Stimulated activated CD8-positive, alpha-beta memory T cell treated with anti-CD3 and anti-CD28 coated beads, Interleukin-15, amount 100 ng/mL, for 4 hours (primary cell): ENCODE measurements at places on chromosomes 6 and 20.

DNA sequence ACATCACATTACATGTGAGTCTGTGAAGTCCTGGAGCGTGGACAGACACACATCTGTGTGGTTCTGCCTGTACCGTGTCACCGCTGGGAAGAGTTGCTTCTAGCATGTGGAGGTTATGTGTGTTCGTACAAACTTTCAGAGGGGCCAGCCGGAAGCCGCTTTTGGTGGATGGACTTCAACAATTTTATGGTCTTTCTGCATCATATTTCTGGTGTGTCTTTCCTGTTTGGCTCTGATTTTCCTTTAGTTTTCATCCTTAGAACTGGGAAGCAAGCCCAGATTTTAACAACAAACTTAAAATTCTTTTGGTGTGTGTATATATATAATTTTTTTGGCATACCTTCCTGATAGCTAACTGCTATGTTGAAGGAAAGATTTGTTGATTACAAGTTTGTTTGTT, 71.2 kb downstream of the TIAM2 start:
- no peak for DNase-seq

GRCh38 chr20:6863798-6864201, 96.3 kb downstream of the BMP2 start:
- DNase-seq, result no peak

DNA sequence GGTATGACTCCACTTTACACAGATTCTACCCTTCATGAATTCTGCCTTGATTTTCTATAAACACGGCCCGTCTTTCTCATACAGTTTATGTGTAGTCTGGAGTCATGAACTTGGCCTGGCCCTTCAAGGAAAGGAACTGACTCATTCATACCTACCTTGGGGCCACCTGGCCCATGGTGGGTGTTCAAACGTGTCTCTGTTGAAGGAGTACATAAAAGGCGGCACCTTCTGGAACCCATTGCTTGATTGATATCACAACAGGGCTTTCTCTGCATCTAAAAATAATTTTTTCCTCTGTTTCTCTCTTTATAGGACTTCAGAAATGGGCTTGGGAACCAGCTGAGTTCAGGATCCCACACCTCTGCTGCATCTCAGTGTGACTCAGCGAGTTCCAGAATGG, 363.0 kb upstream of the SOX4 start:
- DNase-seq, result no peak

DNA sequence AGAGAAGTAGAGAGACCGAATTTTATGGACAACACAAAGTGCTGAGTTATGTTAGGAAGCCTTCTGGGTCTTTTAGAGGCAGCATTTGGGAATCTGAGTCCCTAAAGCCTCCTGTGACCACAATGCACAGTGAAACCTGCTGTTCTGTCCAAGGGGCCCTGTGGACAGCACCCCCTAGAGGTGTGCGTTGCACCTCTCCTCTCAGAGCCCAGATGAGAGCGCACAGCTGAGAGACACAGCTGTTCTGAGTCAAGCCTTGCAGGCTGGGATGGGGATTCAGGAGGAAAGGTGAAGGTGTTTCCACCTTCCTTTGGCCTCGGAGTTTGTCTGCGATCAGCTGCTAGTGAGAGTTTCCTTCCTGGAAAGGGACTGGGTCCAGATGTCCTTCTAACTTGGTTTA, 13.0 kb downstream of the PCK1 start:
- no peak for DNase-seq

DNA sequence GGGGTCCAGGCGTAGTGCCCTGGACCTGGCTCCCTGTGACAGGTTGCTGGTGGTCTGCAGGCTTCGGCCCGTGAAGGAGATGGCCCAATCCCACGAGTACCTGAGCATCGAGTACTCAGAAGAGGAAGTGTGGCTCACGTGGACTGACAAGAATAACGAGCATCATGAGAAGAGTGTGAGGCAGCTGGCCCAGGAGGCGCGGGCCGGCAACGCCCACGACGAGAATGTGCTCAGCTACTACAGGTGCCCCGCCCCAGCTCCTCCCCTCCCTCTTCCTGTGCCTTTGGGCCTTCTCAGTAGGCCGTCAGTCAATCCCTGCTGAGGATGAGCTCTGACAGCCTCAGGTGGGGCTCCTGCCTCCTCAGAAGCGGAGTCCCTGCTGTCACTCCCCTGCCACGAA, 42.6 kb downstream of the UQCC2 start:
- no peak for DNase-seq

DNA sequence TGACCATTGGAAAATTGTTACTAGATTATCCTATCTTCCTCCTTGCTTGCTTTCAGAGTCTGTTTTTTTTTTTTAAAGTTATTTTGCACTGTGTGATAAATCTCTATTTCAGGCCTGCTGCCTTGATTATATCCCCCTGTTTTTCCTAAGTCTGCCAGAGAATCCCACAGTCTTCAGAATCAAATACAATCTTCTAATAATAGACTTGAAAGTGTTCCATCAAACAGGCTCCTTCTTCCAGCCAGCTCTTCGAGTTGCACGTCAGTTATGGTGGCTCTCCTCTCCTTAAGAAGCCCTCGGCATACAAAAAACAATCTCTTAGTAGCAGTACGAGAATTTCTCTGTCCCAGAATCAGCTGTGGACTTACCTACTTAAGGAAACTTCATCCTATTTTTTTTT, 92.9 kb upstream of the NOX3 start:
- DNase-seq, result no peak

GRCh38 chr6:45772051-45772450, 243.6 kb downstream of the CLIC5 start:
- DNase-seq, result no peak
